ENCODE measurements at places on chromosomes 4 and X. TPM values are rescaled to one million over a fixed set of nuclear protein-coding genes. Genes with fewer than 3 reads are reported as not detected.

DNA sequence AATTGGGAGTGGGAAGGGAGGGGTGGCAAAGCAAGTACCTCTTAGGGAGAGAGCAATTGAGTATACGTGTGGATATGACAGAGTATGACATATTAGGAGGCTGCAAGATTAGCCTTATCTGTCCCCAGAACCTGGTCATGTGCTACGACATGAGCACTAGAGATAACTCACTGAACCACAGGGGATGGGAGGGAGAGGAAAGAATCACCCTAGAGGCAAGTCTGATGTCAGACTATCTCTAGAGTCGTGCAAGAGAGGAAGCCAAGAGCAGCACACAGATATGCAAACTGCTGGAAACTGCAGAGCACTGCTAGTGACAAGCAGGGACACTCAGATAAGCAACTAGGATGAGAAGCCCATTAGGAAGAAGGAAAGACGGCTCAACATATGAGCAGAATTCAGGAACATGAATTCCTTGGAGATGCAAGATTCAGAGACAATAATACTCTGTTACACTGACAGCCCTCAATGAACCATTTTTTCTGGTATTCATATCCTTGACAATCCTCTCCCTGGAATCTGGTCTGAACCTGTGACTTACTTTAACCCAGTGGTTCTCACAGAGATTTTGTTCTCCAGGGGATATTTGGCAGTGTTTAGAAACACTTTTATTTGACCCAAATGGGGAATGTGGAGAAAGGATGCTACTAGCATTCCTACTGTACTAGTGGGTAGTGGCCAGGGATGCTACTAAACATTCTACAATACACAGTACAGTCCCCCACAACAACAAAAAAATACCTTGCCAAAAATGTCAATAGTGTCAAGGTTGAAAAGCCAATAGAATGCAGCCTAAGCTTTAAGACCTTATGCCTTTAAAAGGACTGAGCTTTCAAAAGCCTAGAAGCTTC lies 84.0 kb upstream of the BMP2K start:
- peak; percentile 16 for DNase-seq

DNA sequence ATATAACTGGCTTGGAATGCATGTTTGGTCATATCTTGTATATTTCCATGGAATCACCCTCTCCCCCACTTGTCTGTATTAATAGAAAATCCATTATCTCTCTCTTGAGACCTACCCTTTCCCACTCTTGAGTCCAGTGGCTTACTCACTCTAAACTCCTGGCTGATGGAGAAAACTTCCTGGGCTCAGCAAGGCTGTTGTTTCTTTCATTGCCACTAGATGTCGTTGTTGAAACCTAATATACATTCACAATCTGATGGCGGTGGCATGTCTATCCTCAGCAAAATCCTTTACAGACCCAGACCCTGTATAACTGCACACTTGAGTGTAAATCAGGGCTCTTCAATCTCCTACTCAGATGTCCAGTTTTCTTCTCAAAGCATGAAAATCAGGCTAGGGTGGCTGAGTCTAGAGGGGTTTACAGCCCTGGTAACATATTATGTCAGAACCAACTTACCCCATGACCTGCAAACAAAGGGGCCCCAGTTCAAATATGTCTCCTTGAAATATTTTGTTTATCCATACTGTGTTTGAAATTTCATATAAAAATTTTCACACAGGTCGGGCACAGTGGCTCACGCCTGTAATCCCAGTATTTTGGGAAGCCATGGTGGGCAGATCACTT lies 70.0 kb upstream of the FAM241A start:
- no peak for DNase-seq

DNA sequence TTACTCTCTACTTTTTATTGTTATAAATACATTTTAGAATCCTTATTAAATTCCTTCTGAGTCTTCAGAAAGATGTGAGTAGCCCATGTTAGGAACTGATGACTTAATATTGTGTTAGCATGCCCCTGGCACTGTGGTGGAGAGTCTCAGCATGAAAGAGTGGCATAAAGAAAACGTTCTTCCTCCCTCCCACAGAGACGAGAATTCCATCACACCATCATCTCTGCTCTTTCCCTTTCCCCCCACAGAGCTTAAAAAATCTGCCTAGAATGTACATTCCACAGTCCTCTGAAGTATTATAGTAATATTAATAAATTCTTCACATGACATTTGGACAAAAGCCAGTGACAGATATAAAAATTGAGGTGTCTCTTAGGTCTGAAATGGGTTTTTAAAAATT lies 117.8 kb upstream of the DKK2 start:
- no peak for DNase-seq

- DNase-seq: no peak
Measured at GRCh38 chrX:124573468-124573867, 227.1 kb downstream of the SH2D1A start.

DNA sequence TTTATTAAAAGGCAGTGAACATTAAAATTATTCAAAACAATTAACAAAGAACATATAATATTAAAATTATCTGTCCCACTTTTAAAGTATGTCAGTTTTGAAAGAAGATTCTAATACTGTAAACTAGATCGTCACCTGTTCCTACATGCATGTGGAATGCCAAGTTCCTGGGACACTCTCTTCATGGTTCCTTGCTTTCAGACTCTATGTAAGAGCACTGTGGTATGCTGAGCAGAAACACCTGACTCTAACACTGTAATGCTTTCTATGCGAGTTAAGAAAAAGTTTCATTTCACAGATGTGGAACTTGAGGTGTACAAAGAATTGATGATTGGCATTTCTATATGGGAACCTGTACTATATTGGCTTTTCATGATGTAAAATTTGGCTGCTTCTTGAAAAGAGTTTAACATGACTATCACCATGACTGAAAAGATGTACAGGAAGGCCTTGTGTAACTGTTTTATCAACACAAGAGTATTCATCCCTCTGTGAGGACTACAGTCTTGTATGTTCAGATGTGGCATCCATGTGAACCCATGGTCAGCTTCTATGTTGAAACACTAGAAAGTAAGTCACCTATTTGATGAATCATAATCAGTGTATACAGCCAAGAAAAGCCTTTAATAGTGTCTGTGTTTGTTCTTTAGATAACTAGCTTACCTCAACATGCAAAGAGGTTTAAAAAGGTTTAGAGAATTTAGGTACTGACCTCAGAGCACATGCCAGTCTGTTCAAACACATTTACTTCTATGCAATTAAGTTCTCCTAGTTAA lies 354.5 kb downstream of the ARHGAP24 start:
- no peak for DNase-seq

DNA sequence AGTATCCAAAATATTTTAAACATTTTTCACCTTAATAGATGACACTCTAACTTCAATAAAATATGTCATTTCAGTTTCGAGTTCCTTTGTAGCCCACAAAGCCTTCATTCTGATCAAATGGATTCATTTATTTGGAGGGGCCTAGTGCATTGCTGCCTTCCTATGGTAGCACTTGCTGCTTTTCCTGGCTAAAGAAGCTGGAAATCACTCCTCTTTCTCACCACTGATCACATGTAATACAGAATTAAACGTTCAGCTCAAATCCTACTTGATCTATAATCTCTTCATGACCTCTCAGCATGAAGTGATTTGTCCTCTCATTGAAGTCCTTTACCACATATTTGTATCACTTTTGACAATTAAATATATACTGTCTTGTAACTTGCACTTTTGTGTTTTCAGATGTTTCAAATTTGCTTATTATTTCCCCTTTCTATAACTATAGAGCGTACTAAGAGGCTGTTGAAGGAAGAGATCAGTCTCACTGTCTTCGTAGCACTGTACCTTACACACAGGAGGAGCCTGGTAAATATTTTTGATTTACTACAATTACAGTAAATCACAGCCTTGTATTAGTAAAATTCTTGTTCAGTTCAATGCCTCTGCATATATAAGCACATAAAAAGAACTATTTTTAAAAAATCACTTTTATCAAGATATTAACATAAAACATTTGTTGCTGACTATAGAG lies 555 bp downstream of the CFI start:
- DNase-seq: no peak

DNA sequence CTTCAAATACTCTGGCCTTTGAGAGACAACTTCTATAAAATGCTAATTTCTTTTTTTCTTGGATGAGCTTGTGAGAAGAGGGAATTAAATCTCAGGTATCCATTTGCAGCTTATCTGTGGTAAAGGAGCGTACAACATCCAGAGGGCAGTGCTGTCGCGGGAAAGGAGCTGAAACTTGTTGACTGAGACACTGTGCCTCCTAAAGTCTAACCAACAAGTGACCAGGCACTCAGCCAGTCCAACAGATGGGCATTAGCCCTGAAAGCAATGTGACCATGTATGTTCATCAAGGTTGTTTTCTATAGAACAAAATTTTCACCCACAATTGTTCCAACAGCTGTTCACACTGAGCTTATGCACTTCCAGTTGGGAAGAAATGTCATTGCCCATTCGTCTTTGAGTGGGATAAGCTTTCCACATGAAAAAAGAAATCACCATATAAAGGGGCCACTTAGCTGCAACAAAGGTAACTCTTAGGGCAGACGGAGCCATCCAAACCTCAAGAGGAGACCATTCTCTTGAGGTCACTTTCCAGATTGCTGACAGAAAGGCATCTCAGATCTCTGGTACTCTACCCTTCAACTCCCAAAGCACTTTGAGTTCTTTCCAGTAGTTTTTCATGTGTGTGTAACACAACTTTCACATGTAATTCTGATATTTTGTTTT lies 244.8 kb upstream of the NEIL3 start:
- no peak for DNase-seq

DNA sequence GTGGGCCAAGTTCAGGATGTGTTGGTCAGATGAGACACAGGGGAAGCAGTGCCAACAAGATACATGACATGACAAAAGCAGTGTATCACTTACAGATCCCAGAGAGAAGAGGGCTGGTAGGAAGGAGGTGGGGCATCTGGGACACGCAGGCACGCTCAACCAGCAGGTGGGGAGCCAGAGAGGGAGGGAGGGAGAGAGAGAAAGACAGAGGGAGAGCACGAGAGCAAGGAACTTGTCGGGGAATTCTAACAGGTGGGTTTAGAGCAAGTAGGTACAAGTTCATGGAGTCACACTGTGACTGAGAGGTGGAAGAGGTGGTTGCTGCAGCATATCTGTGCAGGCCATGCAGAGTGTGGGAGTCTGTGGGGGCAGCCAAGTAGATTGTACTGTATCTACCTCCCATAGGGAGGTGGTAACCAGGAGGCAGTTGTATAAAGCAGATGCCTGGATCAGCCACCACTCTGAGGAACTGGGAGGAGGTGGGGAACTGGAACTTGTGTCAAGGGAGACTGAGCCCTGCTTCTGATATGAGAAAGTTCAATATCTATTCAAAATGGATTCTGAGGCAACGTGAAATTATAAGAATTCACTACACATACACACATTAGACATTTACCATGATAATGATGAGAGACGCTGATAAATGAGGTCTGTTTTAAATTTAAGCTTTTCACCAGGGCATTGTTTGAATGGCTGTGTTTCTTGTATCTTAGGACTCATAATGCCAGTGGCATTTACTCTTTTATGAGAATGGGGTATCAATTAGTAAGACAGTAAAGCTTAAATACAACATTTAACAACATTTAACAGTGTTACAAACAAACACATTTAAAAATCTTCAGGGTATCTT lies 43.7 kb downstream of the BBS12 start:
- no peak for DNase-seq

DNA sequence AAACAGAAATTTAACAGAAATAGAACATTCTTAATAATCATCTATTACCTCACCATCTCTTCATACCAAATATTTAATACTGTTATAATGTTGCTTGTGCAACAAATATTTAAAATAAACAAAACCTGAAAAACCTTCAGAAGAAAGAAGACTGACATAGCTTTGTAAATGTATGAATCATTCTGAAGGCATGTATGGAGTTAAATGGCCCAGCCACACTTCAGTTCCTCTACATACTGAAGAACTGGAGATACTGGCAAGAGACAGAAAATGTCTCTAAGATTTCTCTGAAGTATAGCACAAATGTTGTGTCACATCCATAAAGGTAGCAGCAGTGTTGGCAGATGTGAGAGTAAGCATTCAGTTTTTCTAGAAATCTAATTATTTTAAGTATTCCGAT lies 275.3 kb upstream of the FGF13 start:
- no peak for DNase-seq

DNA sequence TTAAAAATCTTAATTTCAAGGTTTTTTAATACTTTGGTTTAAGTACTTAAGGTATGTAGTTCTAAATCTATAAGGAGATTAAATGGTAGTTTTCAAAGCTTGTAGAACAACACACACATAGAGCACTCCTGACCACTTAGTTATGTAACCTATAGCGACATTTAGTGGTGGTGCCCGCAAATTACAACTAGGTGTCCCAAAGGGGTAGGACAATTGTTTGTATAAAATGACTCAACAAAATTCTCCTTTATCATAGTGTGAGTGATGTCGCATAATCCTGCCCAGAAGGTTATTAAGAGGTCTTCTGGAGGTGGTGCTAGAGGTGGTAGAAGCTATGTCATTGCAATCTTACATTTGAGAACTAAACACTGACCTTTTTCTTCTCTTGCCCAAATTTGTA lies 373.0 kb upstream of the RASGEF1B start:
- peak; percentile 94 for DNase-seq

DNA sequence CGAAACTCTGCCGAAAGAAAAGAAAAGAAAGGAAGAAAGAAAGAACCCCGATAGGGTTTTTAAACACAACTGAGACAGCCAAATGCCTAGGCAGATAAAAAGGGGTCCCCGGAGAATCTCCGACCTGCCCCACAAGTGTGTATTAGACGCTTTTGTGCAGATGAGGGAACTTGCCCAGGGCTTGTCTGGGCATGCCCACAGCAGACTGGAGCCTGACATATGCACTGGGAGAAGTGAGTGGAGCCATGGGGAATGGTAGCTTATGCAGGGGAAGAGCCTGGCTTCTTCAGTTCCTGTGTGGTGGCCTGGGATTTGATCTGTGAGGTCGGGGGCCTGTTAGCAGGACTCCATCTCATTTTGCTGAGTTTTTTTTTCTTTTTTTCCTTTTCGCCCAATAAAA lies 199.0 kb downstream of the GPC3 start:
- DNase-seq: no peak

Gene ADH4
- total RNA-seq: not detected

Gene MPP1
- 9.7 TPM for total RNA-seq

Gene TBC1D19
- 10.4 TPM for total RNA-seq

Gene TMEM154
- 73.1 TPM for total RNA-seq

Gene CACNA1F
- total RNA-seq: 0.76 TPM
